ENCODE measurements at places on chromosomes 3 and 15. TPM values are rescaled to one million over a fixed set of nuclear protein-coding genes. Genes with fewer than 3 reads are reported as not detected.

NPHP3 gene
- 11.0 TPM for total RNA-seq

EPHA3 gene
- total RNA-seq: not detected

FETUB gene
- total RNA-seq: 2.1 TPM

UROC1 gene
- 0.74 TPM for total RNA-seq

DAPK2 gene
- total RNA-seq: 0.14 TPM

GP5 gene
- not detected for total RNA-seq

HTR3E gene
- not detected for total RNA-seq

ATP2B2 gene
- 1.1 TPM for total RNA-seq

CCR5 gene
- not detected for total RNA-seq

TYRO3 gene
- 12.4 TPM for total RNA-seq

MBNL1 gene
- total RNA-seq: 55.4 TPM

MANF gene
- 111 TPM for total RNA-seq

DNA sequence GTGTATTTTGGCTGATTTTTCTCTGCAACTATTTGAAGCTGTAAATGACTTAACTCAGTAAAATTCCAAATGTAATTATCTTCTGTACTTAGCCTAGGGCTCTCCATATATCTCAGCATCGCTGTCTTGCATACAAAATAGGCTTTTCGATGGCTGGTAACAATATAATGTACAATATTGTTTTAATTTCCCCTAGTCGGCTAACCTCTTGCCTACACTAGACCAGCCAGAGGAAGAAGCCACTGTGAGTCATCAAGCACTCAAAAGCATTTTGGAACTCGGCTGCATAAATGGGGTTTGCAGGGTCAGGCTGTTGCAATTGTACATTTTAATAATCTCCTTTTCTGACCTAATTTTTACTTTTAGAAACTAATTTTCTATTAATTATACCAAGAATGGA lies 583.8 kb downstream of the FOXP1 start:
- no peak for DNase-seq

- DNase-seq: no peak
These were observed 169.3 kb downstream of the RAB11A start for GRCh38 chr15:66038387-66039116.

DNA sequence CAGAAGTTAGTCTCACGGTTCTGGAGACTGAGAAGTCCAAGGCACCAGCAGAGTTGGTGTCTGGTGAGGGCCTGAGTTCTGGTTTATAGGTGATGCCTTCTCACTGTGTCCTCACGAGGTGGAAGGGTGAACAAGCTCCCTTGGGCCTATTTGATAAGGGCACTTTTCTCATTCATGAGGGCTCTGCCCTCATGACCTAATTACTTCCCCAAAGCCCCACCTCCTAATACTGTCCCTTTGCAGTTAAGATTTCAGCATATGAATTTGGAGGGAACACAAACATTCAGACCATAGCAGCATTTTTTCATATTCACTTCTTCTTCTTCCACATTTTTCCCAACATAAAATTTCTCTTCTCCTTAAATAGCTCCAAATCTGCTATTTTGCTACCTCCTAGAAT lies 41.5 kb downstream of the TMEM41A start:
- no peak for DNase-seq

GRCh38 chr3:72738752-72739530 lies 109.3 kb downstream of the SHQ1 start:
- DNase-seq: no peak

DNA sequence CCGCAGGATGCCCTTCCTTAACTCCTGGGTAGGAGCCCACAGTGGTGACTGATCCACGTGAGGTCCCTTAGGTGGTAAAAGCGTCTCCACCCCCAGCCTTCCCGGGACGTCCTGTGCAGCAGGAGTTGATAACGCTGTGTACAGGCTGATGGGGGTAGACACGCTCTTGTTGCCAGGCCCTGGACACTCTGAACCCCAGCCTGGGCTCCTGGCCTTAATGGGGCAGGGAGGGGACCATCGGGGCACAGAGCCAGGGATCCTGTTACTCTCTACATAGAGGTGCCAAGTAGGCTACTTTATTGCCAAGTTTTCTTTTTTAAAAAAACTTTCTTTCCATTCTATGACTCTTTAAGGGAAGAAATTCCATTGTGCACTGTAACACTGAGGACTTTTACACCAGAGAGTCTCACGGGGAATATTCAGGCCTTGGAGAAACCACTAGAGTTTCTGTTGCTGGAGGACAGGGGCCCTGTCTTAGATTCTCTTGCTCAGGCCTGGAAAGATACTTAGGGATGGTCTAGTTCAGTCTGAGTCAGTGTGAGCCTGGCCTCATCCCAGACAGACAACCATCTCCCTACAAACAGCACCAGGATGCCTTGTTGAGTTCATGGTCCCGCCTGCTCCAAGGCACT lies 104.3 kb upstream of the RNU6-1 start:
- DNase-seq: no peak

DNA sequence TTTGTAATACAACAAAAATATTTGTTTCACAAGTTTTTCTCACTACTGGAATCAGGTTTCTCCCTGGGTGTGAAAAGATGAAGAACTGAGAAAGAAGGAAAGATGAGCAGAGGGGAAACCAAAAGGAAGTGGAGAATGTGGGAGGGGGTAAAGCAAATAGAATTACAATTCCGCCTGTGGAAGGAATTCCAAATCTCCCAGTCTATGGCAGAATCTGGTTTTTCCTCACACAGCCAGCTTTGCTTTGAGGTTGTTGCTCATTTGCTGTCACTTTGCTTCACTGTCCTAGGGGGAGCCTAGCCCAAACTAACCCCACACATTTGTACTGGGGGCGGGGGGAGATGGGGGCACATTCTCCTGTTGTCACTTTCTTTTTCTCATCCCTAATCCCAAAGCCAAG lies 43.9 kb downstream of the RPL22L1 start:
- DNase-seq: no peak

GRCh38 chr3:189900578-189900977 lies 220.1 kb downstream of the P3H2 start:
- no peak for DNase-seq

- no peak for DNase-seq
These were observed 143.9 kb downstream of the ZNF609 start for GRCh38 chr15:64604319-64604718.

DNA sequence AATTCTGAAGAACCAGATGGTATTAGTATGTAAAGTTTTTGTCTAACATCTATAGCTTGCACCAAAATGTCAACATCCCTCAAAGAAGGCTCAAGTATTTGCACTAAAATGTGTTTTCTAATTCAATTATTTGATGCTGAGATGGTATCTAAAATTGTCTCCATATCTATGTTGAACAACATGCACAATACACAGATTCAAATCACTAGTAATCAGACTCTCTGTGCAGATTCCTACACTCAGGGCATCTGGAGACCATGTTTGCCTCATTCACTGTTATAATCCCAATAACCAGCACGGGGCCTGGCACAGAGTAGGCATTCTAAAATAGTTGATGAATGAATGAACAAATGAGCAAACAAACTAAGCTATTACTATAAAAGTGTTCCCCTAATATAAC lies 2.6 kb downstream of the FILIP1L start:
- DNase-seq: no peak

DNA sequence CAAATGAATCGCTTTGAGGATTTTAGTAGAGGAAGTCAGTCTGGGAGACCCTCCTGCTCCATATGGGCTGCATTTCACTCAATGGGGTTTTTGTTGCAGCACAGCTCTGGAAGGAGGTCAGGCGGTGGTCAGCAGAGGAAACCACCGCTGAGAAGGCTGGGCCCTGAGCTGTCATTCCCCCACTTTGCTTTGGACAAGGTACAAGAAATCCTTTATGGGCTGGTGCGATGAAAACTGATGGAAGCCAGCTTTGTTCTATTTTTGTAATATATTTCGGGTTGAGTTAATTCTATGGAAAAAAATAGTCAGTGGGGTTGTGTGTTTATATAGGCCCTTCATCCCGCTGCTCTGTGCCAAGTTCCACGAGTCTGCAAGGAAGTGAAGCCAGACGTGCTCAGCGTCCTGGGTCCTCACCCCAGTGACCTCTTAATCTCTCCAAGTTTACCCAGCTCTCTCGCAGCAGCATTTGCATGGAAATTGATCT lies 157.1 kb upstream of the TMC3 start:
- no peak for DNase-seq

- no peak for DNase-seq
These were observed 12.9 kb upstream of the TM6SF1 start for GRCh38 chr15:83094583-83094982.

DNA sequence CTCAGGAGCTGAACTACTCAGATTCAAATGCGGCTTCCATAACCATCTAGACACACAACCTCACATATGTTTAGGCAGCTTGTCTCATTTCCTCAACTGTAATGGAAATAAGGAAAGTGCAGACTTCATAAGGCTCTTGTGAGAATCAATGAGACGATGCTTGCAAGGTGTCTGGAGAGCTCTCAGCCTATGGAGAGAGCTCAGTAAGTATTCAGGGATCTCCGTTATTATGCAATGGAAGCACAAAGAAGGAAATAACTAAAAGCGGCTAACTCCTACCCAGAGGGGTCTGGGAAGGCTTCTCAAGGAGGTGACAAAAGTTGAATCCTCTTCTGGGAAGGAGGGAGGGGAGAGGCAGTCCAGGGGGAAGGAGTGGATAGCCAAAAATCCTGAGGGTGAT lies 50.1 kb upstream of the LIPC start:
- no peak for DNase-seq

- DNase-seq: no peak
These were observed 17.4 kb downstream of the MFSD1 start for GRCh38 chr3:158819282-158819681.

DNA sequence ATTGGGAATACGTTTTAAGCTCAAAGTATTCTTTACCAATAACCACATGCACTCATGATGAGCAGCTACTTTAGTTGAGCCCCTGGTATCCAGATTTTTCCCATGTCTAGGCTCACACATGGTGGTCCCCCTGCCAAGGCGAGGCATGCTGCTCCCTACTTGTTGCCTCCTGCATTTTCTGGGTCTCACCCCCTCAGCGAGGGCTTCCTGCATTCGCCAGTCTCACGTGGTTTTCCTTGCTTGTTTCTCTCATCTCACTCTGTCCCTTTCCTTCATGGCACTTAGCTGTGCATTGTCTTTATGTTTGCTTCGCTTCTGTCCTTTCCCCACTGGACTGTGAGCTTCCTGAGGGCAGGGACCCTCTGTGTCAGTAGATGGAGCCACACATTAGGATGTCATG lies 99.2 kb downstream of the PDZRN3 start:
- DNase-seq: no peak

- no peak for DNase-seq
These were observed 199.8 kb downstream of the TBC1D5 start for GRCh38 chr3:17542591-17542990.

DNA sequence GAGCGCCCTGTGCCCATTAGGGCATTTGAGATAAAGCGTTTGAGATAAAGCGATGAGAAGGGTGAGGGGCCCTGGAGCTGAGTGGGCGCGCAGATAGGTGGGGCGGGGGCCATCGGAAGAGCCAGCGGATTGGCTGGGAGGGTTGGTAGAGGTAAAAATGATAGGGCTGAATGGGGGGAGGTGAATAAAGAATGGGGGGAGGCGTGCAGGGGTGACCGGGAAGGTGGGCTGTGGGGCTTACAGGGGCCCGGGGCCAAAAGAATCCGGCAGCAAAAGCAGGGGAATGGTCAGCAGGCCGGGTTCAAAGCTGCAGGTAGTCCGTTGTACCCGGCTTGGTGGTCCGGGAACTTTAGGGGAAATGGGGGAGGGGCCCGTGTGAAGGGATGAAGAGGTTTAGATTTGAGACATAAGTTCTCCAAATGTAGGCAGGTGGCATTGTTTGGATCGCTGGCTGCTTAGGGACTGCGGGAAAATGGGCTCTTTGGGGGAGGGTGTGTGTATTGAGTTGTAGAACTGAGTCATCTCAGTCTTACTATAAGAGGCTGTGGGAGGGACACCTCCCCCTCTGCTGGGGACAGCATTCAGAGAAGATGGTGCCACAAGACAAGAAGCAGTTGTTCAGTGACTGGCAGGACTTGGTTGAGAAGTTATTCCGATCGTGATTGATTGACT lies 610 bp downstream of the ARID3B start:
- peak; percentile 29 for DNase-seq

DNA sequence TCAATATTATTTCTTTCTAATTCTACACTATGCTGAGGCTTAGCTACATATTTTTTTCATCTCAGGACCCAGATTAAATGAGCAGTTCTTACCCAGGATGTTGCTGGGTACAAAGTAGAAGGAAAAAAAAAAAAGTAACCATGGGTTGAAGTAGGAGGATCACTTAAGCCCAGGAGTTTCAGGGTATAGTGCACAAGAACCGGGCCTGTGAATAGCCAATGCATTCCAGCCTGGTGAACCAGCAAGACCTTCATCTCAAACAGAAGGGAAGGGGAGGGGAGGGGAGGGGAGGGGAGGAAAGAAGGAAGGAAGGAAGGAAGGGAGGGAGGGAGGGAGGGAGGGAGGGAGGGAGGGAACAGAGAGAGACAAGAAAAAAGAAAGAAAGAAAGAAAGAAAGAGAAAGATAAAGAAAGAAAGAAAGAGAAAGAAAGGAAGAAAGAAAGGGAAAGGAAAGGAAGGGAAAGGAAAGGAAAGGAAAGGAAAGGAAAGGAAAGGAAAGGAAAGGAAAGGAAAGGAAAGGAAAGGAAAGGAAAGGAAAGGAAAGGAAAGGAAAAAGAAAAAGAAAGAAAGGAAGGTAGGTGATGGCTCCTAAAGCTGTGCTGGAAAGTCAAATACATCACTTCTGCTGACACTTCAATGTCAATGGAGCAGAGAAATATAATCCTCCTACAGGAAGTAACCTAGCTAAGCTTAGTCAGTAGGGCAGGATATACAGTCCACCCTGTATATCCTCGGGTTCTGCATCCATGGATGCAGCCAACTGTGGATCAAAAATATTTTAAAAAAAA lies 206.8 kb upstream of the TGFBR2 start:
- DNase-seq: no peak

GRCh38 chr15:71334434-71334833 lies 219.2 kb downstream of the THSD4 start:
- DNase-seq: no peak
